ENCODE measurements at places on chromosomes 6 and 20. TPM values are rescaled to one million over a fixed set of nuclear protein-coding genes. Genes with fewer than 3 reads are reported as not detected.

- H3K4me1 ChIP-seq, result no peaks in the 10 kb centered on the region
- no peak overlapping the region for H3K27ac ChIP-seq
- H3K27me3 ChIP-seq, result peaks cover 9% of the 10 kb centered on the region
- no peak for DNase-seq
Observed at GRCh38 chr6:56915832-56916231, 39.1 kb upstream of the BEND6 start.

GRCh38 chr6:30463651-30464618 lies 25.4 kb upstream of the HLA-E start:
- H3K27me3 ChIP-seq, result peaks cover 90% of the 10 kb centered on the region
- DNase-seq, result peak; percentile 73
- H3K4me1 ChIP-seq, result peaks cover 16% of the 10 kb centered on the region
- H3K36me3 ChIP-seq, result peaks cover 3% of the 10 kb centered on the region
- H3K4me3 ChIP-seq, result no peak overlapping the region

GRCh38 chr6:80460257-80460865 lies 353.9 kb downstream of the BCKDHB start:
- no peak overlapping the region for H3K27ac ChIP-seq
- no peak overlapping the region for H3K4me3 ChIP-seq
- H3K27me3 ChIP-seq, result no peaks in the 10 kb centered on the region
- H3K4me1 ChIP-seq, result no peaks in the 10 kb centered on the region

DNA sequence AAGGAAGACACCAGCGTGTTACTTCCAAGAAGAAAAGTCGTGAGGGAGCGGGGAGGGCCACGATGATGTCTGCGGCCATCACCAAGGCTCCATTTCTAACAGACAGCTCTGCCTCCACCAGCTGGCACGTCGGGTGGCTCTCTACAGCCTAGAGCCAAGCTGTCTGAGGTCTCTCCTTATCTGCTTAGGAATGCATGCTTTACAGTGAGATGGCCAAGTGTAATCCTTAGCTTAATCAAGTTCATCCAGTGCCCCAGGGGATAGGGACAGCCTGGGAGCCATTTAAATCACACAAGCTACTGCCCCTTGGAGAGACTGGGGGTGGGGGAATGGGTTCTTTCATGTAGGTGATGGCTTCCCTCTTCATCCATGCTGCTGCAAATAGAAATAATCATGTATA lies 213.8 kb upstream of the CST7 start:
- H3K4me1 ChIP-seq, result peaks cover 13% of the 10 kb centered on the region
- DNase-seq, result no peak
- no peak overlapping the region for H3K4me3 ChIP-seq
- no peaks in the 10 kb centered on the region for H3K27me3 ChIP-seq
- no peak overlapping the region for H3K27ac ChIP-seq
- no peaks in the 10 kb centered on the region for H3K36me3 ChIP-seq

- H3K27me3 ChIP-seq, result peaks cover 8% of the 10 kb centered on the region
- no peaks in the 10 kb centered on the region for H3K36me3 ChIP-seq
- no peak for DNase-seq
- H3K4me1 ChIP-seq, result peaks cover 1% of the 10 kb centered on the region
- H3K4me3 ChIP-seq, result no peak overlapping the region
Observed at GRCh38 chr20:58618351-58619076, 32.6 kb upstream of the STX16 start.

DNA sequence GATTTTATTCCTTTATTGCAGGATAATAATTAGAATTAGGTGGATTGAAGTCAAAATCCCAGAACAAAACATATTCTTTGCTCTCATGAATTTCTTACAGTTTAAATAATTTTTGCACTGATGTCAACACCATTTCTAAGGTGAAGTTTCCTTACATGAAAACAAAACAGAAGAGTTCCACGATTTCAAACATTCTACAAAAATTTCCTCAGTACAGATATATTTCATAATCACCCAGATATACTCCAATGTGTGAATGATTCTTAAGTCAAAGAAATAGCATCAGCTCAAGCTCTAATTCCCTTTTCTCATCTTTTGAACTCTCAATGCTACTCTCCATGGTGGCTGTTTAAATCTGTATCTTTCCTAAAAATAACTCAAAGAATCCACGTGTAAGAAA lies 39.5 kb upstream of the THBS2 start:
- no peaks in the 10 kb centered on the region for H3K27me3 ChIP-seq
- DNase-seq, result no peak
- H3K4me3 ChIP-seq, result no peak overlapping the region
- H3K27ac ChIP-seq, result no peak overlapping the region

GRCh38 chr6:111842891-111843290 lies 30.4 kb downstream of the FYN start:
- H3K4me1 ChIP-seq, result peaks cover 61% of the 10 kb centered on the region
- no peak overlapping the region for H3K27ac ChIP-seq
- no peaks in the 10 kb centered on the region for H3K27me3 ChIP-seq
- DNase-seq, result no peak
- H3K4me3 ChIP-seq, result no peak overlapping the region

DNA sequence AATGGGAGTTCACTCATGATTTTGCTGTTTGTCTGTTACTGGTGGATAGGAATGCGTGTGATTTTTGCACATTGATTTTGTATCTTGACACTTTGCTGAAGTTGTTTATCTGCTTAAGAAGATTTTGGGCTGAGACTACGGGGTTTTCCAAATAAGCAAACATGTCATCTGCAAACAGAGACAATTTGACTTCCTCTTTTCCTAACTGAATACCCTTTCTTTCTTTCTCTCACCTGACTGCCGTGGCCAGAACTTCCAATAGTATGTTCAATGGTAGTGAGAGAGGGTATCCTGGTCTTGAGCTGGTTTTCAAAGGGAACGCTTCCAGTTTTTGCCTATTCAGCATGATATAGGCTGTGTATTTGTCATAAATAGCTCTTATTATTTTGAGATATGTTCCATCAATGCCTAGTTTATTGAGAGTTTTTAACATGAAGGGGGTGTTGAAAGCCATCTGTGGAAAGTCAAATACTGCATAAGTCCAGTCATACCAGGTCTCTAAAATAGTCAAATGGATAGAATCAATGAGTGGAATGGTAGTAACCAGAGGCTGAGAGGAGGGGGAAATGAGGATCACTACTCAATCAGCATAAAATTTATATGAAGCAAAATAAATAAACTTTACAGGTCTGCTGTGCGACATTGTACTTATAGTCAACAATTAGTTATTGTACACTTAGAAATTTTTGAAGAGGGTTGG lies 610.4 kb upstream of the ADGRB3 start:
- no peaks in the 10 kb centered on the region for H3K4me1 ChIP-seq
- no peak overlapping the region for H3K27ac ChIP-seq
- H3K27me3 ChIP-seq, result no peaks in the 10 kb centered on the region
- no peak for DNase-seq

GRCh38 chr6:148629592-148630465 lies 117.0 kb upstream of the UST start:
- H3K4me1 ChIP-seq, result no peaks in the 10 kb centered on the region
- H3K27ac ChIP-seq, result no peak overlapping the region
- H3K27me3 ChIP-seq, result peaks cover 8% of the 10 kb centered on the region
- H3K36me3 ChIP-seq, result no peaks in the 10 kb centered on the region

DNA sequence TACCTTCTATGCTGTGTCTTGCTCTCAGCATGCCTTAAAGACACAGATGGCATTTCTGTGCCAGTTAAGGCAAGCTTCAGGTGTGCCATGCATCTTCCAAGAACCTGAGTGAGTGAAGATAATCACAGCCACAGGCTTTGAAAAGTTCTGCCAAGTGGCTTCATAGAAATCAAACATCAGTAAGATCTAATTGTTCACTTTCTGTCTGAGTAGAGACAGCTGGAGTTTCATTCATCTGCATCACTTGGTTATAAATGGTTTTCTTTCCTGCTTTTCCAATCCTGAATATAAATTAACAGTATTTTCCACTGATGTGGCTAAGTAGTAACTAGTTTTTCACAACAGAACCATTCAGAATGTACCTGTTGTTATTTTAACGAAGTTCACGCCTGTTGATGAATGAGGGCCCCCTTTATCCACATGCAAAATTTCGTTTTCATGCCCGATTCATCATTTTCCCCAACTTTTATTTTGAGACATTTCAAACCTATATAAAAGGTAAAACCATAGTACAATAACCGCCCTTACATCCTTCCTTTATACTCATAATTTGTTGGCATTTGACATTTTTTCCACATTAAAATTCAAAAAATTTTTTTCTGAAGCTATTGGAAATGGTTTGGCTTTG lies 38.6 kb upstream of the KCNG1 start:
- peaks cover 21% of the 10 kb centered on the region for H3K27me3 ChIP-seq
- no peak overlapping the region for H3K4me3 ChIP-seq
- no peaks in the 10 kb centered on the region for H3K36me3 ChIP-seq
- H3K27ac ChIP-seq, result no peak overlapping the region

DNA sequence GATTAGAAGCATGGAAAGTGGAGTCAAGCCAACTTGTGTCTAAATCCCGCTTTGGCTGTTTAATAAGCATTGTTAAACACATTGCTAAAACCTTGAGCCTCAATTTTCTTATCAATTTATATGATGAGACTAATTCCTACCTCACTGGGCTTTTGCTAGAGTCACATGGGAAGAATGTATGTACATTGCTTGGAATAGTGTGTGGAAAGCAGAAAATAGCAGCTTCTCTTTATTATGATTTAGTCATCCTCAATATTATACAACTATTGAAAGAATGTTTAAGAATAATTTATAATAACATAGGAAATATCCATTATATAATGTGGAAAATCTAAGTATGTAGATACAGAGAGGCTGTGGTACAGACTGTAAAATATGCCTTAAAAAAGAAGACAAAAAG lies 313.0 kb upstream of the CDYL start:
- no peaks in the 10 kb centered on the region for H3K4me1 ChIP-seq
- no peaks in the 10 kb centered on the region for H3K36me3 ChIP-seq
- no peak overlapping the region for H3K4me3 ChIP-seq
- H3K27ac ChIP-seq, result no peak overlapping the region
- DNase-seq, result no peak
- H3K27me3 ChIP-seq, result peaks cover 3% of the 10 kb centered on the region

DNA sequence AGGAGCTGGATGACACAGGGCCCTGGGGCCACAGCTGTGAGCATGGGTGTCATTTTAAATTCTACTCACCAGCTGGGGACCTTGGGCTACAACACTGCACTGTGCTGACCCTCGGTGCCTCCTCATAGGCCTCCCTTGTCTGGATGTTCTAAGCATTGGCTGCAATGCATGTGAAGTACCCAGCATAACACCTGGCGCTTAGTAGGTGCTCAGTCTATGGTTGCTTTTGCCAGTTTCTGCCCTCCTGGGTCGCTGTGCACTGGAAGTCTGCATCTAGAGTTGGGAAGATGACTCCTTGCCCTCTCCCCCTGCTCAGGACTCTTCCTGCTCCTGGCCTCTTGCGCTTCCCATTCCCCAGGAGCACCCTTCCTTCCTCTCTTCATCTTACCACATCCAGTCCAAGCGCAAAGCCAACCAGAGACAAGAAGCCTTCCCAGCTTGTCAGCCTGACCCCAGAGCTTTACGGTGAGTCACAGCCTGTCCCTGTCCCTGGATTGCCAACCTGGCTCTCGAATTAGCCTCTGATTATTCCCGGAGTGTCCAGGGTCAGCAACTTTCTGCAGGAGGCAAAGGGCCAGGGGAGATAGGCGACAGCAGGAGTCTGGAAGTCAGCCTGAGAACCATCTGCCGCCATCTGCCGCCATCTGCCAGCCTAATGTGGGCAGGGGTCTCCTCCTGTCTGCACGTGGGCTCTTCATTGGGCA lies 8.8 kb downstream of the SLC13A3 start:
- no peaks in the 10 kb centered on the region for H3K4me1 ChIP-seq
- no peak for DNase-seq
- H3K27ac ChIP-seq, result no peak overlapping the region
- H3K27me3 ChIP-seq, result peaks cover 22% of the 10 kb centered on the region
- H3K36me3 ChIP-seq, result no peaks in the 10 kb centered on the region

NOX3 gene
- total RNA-seq, result not detected

BCLAF1 gene
- total RNA-seq, result 164 TPM

BLOC1S5 gene
- 17.1 TPM for total RNA-seq

TFAP2A gene
- total RNA-seq, result not detected

SYCP2L gene
- total RNA-seq, result 0.31 TPM

SLC4A11 gene
- 1.9 TPM for total RNA-seq

PPP1R14C gene
- total RNA-seq, result not detected

Measured in activated naive CD8-positive, alpha-beta T cell treated with anti-CD3 and anti-CD28 coated beads, Interleukin-2, amount 10 ng/mL, durations not matched to agents 7 days and 5 days (primary cell).